Muscle of back (tissue), 13 donors: ENCODE measurements at places on chromosomes 2 and 18.

DNA sequence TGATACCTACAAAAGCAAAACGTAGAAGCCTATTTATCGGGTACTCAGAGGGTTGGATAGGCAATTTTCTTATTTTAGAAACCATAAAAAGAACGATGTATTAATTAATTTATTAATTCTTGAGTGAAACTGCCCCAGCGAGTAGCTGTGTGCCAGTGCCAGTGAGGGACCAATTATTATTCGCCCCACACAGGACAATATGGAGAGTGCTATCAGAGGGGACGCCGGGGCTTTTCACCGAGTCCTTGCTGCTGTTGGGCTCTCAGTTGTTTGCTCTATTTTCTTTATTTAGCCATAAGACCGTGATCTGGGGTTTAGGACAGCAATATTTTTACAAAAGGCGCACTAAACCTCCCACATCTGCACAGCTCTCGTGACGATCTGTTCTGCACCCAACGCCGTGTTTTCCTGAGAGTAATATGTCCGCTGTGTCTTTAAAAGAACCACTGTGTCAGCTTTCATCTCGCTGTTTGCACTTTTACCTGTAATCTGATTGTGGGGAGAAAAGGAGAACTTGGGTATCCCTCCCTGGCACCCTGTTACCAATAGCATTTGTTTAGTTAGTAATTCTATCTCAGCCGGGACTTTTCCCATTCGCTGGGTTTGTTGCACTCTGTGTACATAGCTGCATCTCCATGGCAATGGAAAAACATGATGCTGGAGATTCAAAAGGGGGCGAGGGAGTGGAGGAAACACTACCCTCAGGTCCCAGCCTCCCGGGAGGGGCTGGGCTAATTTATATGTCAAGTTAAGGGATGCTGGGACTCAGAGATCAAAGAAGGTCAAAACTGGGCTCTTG lies 30.1 kb upstream of the ZNF516 start:
- peak; percentile 96 for DNase-seq

DNA sequence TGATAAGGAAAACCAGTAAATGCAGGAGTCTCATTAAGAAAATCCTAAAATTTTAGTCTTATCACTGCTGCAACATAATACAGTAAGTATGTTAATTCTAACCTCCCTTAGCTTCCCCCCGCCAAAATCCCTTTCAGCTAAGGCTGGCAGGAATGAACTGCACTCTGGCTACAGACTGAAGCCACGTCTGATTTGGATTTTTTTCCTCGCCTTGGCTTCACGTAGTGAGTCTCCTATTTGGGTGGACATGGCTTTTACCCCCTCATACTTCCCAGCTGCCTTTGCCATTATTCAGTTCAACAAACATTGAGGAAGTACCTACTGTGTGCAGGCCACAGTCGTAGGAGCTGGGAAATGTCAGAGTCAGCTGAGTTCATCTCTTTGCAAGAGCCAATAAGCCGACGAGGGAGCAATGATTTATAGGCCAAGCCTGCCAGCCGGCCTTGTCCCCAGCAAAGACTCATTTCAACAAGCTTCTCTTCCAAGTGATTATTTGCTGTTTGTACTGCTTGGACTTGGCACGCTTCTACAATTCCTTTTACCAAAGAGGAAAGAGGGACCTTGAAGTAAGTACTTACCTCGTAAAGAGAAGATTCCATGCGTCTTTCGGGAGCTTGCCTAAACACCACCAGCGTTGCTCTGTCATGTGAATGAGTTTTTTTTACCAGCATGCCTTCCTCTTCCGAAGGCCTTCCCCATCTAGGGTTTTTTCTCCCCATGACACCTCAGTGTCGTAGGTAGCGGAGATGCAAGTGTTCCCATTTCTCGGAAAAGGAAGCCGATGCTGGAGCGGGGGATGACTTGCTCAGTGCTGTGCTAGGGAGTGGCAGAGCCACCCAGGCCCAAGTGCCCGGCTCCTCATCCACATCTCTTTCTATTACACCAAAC lies 138.6 kb downstream of the KLHL29 start:
- DNase-seq = peak; percentile 64

DNA sequence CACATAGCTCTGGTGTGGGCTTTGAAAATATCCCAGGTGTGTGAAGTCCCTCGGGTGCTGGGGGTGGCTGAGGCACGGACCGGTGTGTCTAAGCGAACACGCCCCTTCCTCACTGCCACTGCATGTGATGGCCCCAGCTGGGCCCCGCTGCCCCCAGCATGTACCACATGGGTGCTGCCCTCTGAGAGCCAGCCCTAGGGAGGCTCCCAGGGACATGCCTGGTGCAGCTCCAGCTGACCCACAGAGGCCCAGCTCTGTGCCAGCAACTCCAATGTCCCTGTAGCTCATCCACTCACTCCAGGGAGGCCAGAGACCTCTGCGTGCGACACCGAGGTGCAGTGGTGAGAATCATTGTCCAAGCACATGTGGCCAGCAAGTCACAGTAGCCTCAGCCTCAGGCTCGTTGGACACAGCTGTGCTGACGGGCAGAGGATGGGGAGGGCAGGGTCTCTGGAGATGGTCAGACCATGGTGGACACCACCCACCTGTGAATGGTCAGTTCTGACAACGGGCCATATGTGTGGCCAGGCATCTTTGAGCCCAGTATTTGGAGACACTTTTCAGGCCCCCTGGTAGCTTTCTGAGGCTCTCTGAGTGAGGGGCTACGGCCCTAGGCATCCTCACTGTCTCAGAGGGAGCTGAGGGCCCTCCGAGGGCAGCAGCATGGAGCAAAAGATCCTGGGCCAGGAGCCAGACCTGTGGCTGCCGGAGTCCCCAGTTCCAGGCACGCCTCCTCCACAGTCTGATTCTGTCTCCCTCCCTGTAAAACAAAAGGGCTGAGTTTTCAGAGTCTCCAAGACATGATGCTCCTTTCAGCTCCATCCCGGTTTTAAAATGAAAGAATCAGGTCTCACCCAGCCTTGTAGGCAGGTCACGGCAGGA lies 220.7 kb downstream of the NDUFA10 start:
- no peak for DNase-seq

- DNase-seq = no peak
Measured at GRCh38 chr2:69304656-69305055, 82.4 kb downstream of the GFPT1 start.

GRCh38 chr2:9737053-9737875 lies 106.0 kb upstream of the TAF1B start:
- DNase-seq = no peak

DNA sequence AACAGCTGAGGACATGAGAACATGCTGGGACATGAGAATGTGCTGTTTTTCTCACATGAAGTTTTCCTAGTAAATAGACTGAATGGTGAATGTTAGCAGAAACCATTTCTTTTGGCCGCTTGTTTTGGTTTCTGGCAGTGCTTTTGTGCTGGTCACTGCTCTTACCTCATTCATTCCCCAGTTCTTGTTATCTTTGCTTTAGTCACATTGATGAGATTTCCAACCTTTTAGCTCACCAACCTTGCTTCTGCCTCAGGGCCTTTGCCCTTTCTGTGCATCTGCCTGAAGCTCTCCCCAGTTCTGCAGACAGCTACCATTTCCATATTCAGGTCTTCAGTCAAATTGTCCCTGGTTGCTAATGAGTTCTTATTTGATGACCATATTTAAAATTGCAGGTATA lies 91.6 kb downstream of the PTPRM start:
- no peak for DNase-seq

DNA sequence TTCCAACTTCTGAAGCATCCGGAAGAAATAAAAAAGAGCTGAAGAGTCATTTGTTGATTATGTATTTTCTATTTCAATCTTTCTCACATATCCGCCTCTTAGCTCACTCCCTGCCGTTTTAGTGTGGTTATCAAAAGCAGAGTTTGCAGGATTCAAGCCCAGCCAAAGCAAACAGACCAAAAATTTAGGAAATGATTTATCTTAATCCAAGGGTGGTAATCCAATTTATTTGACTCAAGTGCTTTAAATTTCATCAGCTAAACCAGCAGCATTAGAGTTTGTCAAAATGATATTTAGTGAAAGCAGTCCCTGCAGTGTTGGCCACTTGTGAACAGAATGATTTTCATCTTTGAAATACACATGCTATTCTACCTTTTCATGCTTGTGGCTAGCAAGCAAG lies 129.3 kb upstream of the CCDC68 start:
- no peak for DNase-seq

DNA sequence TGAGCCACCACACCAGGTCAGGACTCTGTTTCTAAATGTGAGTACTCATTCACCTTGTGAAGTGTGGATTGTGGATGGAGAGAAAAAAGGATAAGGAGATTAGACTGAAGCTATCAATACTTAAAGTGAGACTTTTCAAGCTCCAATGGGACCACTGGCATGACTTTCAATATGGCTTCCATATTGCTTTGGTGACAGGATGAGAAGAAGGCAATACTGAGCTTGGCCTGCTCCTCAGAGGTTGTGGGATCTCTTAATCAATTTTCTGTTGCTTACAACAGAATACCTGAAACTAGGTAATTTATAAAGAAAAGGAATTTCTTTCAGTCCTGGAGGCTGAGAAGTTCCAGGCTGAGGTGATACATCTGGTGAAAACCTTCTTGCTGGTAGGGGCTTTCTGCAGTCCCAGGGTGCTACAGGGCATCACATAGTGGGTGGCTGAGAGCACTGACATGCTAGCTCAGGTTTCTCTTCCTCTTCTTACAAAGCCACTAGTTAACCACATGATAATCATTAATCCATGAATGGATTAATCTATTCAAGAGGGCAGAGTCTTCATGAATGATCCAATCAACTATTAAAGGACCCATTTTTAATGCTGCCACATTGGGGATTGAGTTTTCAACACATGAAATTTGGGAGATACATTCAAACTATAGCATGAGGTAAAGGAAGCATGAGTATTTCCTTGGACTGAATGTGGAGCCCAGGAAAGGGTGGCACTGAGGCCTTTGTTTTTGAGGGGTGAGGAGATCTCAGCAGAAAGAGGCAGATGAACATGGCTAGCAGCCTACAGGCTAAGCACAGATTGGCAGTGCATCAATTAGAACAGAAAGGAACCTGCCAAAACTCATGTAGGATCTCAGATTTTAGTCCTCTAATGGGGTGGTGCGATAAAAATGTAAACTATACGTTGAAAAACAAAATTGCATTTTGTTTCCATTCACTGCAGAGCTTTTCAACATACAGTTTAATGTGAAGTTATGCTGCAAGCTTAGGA lies 274.5 kb downstream of the PIK3C3 start:
- DNase-seq = no peak

GRCh38 chr18:56200381-56200911 lies 437.9 kb downstream of the TXNL1 start:
- peak; percentile 30 for DNase-seq

DNA sequence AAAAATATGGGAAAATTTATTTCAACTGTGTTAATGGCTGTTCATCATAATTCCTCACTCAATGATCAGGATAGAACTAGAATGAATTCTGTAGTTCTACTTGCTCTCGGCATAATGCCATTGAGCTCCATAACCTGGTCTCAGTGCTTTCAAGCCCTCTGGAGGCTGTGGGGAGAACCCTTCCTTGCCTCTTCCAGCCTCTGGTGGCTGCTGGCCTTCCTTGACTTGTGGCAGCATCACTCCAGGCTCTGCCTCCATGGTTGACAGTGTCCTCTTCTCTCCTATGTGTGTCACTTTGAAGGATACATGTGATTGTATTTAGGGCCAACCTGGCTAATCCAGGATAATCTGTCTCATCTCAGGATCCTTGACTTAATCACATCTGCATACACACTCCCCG lies 26.9 kb upstream of the CABYR start:
- no peak for DNase-seq

DNA sequence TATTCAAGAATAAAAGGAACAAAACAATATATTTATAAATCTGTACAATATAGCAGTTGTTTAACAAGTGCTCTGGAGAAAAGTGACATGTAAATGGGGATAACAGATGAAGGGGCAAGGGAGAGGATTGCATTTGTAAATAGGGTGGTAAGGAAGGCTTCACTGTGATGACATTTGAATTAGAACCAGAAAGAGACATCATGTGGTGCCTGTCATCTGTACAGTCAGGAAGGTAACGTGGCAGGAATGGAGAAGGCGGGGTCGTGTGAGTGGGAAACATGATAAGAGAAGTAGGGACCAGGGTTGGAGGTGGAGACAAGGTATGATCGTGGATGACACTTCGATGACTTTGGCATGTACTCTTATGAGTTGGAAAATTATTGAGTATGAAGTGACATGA lies 1393.6 kb upstream of the NXPH2 start:
- no peak for DNase-seq

DNA sequence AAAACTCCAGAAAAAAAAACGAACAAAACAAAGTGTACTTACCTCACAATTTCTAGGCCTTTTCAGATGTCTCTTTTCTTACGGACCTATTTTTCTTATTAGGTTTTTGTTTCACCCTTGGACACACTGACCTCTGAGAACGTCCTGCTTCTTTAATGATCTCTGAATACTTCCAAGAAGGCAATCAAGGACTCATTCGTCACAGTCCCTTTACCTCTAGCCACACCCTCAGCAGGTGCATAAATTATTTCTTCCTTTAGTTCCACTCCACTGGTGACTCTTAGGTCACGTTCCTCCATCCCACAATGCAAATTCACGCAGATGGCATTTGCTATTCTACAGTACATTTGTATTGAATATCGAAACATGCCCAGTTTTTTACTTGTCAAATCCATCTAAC lies 21.9 kb downstream of the PELI1 start:
- DNase-seq = no peak

- DNase-seq = no peak
Measured at GRCh38 chr18:49525981-49526380, 35.9 kb upstream of the LIPG start.

- DNase-seq = no peak
Measured at GRCh38 chr2:224293976-224294375, 107.9 kb downstream of the FAM124B start.

DNA sequence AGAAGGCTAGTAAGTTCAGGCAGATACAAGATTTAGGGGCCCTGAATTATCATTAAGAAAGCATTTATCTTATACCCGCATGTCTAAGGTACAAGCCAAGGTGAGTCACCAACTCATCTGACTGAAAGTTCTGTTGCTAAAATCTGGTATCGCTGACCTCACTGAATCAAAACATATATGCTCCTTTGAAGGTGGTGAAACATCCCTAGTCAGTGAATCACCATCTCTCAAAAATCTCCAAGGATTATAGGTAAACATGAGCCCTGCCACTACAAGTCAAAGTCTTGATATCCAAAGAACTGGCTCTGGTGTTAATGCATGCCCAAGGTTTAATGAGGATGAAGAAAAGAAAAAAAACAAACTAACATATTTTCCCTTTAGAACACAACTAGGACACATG lies 43.5 kb downstream of the IRS1 start:
- no peak for DNase-seq

DNA sequence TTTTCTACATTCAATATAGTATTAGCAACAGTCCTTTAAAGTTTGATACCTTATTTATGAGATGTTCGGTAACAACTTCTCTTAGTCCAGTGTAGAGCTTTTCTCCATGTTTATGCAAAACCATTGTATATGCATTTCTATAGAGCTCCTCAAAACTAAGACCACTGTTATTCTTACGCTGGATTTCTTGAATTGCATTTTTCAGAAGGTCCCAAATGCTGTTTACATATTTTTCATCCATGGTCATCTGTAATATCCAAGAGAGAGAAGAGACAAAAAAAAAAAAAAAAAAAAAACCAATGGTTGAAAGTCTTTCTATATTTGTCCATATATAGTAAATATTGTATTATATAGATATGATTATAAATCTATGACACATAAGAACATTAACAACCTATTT lies 27.6 kb downstream of the CUL3 start:
- no peak for DNase-seq

- no peak for DNase-seq
Measured at GRCh38 chr2:143875295-143876233, 644.4 kb downstream of the ZEB2 start.
